ENCODE measurements at places on chromosomes 1 and 21. TPM values are rescaled to one million over a fixed set of nuclear protein-coding genes. Genes with fewer than 3 reads are reported as not detected.

Gene ADAMTS5
- total RNA-seq, result 5.4 TPM

Gene ETV3L
- not detected for total RNA-seq

Gene ASAP3
- 95.2 TPM for total RNA-seq

Gene ACTRT2
- not detected for total RNA-seq

Gene COL11A1
- 5.0 TPM for total RNA-seq

Gene FCRL5
- not detected for total RNA-seq

Gene PPIAL4G
- total RNA-seq, result not detected

Gene CD52
- total RNA-seq, result not detected

Gene FMO5
- 1.9 TPM for total RNA-seq

Gene NTNG1
- 18.3 TPM for total RNA-seq

Gene TEX38
- total RNA-seq, result not detected

Gene STIL
- 2.4 TPM for total RNA-seq

Gene NEK2
- total RNA-seq, result 0.26 TPM

Gene TMEM51
- total RNA-seq, result 2.8 TPM

Gene RGSL1
- total RNA-seq, result not detected

Gene CD2
- total RNA-seq, result not detected

Gene TCEA3
- total RNA-seq, result 20.2 TPM

Gene SEC16B
- total RNA-seq, result 4.1 TPM

Gene TFF3
- total RNA-seq, result 0.95 TPM

Gene RAD54L
- total RNA-seq, result 0.95 TPM

Gene AMPD1
- total RNA-seq, result not detected

Gene FMN2
- not detected for total RNA-seq

All from bronchial smooth muscle cell (primary cell).